ENCODE measurements at places on chromosomes 6 and 20.

DNA sequence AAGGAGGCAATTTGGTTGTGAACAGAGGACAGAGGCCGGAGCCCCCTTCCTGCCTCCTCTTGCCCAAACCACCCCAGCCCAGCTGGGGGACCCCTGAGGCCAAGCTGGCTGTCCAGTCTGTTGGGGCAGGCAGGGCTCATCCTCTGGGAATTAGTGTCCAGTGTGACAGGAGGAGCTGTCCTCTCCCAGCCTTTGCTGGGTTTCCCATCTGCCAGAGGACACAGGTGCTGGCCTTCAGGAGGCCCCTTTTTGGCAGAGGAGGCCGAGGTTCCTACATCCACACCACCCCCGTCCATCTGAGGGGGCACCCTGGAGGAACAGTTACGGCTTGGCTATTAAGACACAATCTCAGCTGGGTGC, 44.7 kb upstream of the MDGA1 start:
- DNase-seq: no peak

GRCh38 chr20:14700639-14700960, 363.2 kb upstream of the FLRT3 start:
- DNase-seq: no peak

- DNase-seq: no peak
These were observed 125.1 kb upstream of the SOX4 start for GRCh38 chr6:21468461-21468860.

- no peak for DNase-seq
These were observed 28.6 kb downstream of the PPARD start for GRCh38 chr6:35370785-35371493.

DNA sequence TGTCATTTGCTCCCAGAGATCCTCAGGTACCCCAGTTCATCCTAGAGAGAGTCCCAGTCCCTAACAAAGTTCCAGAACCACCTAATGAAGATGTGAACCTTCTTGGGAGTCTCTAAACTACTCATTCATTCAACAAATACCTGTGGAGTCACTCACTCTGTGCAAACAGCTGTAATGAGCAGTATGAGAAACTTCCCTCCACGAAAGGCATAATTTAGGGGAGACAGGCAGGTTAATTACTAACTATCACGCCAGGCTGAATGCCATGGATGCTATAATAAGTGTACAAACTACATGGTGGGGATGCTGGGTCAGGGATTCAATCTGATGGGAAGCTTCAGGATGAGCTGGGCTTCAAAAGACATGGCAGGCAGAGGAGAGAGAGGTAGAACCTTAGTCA, 70.1 kb upstream of the AFDN start:
- DNase-seq: no peak

GRCh38 chr6:166927935-166928643, 28.3 kb downstream of the RNASET2 start:
- no peak for DNase-seq

GRCh38 chr6:79089552-79090404, 11.7 kb upstream of the PHIP start:
- DNase-seq: no peak

DNA sequence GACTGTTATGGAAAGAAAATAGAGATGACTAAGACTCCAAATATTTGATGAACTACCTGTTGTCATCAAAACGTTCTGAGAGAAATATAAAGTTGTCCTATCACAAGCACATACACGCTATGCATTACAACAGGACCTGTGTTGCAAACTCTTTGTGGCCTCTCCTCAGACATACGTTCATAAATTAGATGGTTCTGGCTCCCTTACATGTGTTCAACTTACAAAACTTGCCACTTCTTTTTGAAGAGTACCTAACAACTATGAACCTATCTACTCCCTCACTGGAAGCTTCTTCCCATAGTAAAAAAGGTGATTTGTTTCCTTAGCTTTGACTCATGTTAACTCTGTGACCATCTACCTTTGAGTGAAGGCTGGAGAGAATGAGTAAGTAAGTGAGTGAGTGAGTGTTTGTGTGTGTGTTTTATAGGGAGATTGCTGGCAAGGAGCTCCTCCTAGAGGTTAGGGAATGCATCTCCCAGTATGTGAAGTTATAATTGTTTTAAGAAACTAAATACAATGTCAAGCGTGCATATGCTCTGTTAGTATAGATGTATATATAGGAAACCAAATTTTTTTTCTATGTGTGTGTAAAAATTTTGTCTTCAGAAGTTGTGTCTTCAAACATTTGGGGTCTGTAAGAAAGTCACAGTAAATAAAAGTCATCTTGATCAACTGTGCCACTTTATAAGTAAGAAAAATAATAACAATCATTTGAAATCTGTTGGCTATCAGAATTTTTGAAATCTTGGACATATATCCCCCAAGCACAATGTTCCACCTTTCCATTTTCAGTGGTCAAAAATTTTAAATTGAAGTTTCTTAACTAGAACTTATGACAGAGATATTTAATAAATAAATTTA, 1211.1 kb upstream of the GJE1 start:
- no peak for DNase-seq

GRCh38 chr6:35687658-35688604, 784 bp downstream of the FKBP5 start:
- DNase-seq: peak; percentile 31

DNA sequence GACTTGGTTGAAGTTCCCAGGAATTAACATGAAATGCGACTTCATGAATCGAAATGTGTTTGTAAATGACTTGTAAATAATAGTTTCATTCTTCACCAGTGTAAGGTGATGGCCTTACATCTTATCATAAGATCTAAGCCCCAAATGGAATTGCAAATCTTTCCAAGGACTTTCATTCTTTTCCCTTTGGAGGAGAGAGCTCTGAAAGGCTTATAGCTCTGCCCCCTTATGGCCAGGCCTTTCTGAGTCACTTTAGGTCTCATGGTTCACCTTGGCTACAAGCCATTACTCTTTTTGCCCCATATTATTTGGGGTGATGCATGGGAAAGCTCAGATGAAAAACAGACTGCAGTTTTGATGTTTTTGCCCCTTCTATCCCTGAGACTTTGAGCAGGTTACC, 209.1 kb upstream of the BMP2 start:
- no peak for DNase-seq

DNA sequence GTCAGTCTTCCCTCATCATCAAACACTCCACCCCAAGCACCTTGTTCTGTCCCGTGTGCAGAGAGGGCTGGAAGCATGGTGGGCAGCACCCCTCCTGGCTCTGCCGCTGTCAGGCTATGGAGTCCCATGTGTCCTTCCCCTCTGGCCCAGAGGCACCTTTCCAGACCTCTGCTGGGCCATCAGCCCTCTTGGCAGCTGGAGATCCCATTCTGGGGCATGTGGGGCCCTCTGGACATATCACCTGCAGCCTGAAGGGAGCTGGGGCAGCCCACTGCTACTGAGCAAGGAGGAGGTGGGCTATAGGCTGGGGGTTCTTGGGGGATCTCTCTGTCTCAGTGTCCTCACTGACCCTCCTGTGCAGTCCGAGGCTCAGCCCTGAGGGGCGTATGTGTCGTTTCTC, 42.2 kb downstream of the SUN5 start:
- no peak for DNase-seq

GRCh38 chr6:142372348-142372747, 70.5 kb downstream of the ADGRG6 start:
- DNase-seq: no peak

DNA sequence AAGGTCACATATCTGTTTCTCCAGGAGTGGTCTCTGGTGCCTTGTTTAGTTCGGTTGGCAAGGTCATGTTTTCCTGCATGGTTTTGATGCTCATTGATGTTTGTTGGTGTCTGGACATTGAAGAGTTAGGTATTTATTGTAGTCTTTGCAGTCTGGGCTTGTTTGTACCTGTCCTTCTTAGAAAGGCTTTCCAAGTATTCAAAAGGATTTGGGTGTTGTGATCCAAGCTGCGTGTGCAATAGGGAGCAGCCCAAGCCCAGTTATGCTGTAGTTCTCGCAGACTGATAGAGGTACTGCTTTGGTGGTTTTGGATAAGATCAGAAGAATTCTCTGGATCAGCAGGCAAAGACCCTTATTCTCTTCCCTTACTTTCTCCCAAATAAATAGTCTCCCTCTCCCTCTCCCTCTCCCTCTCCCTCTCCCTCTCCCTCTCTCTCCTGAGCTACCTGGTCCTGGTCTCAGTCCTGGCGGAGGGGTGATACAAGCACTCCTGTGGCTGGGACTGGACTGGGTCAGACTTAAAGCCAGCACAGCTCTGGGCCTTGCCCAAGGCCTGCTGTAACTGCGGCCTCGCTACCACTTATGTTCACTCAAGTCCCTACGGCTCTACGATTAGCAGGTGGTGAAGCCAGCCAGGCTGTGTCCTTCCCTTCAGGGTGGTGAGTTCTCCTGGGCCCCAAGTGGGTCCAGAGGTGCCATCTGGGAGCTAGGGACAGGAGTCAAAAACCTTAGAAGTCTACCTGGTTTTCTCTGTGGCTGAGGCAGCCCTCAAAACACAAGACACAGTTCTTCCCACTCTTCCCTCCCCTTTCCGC, 27.3 kb upstream of the GRM4 start:
- DNase-seq: no peak

DNA sequence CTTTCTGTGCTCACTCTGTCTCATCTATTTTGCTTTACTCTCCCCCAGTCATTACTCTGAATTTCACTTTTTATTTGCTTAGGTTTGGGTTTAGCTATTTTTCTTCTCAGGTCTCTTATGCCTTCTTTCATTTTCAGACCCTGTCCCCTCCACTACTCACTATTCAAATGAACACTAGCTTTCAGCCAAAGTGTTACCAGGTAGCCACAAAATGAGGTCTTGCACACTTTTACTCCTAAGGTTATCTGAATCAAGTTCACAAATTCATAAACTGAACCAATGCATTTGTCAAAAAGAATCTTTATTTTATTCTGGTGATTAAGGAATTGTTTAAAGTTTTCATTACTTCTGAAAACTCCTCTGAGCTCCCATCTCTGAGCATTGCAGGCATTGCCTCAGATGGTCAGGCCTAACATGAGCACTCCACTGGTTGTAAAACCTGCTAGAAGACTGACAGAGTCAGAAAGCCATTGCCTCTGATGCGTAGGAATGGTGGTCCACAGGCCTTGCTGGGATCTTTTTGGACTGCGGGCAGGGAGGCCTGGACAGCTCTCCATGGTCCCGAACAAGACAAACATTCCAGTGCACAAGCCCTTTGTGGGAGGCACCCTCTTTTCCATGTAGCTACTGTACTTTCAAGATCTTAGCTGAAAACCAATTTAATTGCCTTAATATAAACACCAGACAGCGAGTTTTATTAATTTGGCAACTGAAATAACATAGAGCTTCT, 48.5 kb downstream of the FYN start:
- DNase-seq: no peak

DNA sequence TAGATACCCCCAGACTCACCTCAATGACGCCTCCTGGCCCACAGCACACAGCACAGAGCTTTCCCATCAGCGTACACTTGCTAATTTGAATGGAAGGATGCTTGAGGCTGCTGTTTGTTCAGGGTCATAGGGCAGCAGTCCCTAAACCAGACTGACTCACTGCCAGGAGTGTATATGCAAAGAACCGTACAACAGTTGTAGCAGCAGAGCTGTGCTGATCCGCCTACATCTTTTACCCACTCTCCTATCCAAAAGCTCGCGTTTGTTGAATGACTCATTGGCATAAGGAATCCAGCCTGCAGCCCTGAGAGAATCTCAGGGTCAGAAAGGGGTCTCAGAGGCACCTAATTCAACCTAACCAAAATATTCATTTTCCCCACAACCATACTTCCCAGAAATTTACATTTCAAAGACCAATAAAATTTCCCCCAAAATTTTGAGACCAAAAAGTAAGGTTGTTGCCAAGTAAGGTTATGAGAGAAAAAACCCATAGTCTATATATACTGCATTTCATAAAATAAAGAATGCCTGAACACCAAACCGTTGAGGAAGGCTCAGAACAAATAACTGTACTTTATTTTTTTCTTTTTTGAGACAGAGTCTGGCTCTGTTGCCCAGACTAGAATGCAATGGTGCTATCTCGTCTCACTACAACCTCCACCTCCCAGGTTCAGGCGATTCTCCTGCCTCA, 35.3 kb upstream of the CCND3 start:
- peak; percentile 9 for DNase-seq

- no peak for DNase-seq
These were observed 294.4 kb upstream of the PRDM1 start for GRCh38 chr6:105791583-105792318.

DNA sequence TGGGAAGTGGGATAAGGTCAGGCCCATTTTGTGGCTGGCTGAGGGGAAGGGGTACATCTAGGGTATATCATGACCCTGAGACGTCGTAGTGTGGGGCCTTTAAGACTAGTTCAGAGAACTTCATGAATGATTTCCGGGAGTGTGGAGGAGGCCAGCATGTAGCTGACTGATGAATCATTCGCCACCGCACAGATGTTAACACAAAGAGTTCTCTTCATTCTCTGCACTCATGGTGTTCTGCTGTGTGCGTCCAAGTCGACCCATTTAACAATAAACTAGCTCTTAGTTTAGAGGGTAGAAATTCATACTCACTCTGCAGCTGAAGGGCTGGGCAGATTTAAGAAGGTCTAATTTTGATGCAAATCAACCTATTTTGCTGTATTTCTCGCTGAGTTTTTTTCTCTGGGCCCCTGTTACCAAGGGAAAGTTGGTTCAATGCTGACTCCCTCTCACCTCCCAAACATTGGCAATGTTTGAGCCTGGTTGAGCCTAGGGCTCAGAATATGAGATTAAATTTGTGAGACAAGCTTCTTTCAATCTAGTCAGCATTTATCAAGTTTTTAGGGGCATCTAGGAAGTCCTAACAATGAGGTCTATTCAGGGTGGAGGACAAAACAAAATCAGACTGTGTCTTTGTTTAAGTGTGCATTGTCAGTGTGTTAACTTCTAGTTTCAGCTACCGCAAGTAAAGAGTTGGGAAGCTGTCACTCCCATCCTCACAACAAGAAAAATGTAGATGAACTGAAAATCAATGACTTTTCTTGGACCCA, 106.8 kb upstream of the CBLN4 start:
- DNase-seq: no peak

DNA sequence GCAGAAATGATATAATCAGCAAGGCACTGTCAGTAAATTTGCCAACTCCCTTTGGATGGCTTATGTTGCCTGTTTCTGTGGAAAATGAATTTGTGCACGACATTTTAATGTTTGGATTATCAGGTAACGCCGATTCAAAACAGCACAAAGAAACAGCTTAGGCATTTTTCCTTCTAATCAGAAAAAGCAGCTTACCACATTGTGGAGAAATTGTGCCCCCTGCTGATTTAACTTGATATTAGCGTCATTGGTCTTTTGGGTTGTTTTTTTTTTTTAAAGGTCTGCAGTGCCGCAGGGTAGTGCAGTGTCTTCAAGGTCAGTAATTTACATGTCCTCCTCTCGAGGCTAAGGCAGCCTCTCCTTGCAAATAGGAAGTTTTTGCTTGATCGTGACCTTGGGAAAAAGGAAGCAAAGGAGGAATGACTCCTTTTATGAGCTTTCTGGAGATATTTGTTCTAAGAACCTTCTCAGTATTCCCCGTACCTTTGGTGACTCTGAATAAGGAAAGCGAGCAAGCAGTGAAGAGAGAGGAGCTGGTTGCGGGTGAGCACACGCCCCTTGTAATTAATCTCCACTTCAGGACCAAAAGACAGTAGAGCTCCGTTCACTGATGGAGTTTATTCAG, 79.1 kb downstream of the ELOVL4 start:
- no peak for DNase-seq

GRCh38 chr6:34349211-34349610, 43.3 kb downstream of the NUDT3 start:
- DNase-seq: no peak

Data from activated CD8-positive, alpha-beta memory T cell treated with anti-CD3 and anti-CD28 coated beads for 4 hours (primary cell).